Anterior cingulate cortex (tissue), 58 donors: ENCODE measurements at places on chromosomes 12 and 14.

DNA sequence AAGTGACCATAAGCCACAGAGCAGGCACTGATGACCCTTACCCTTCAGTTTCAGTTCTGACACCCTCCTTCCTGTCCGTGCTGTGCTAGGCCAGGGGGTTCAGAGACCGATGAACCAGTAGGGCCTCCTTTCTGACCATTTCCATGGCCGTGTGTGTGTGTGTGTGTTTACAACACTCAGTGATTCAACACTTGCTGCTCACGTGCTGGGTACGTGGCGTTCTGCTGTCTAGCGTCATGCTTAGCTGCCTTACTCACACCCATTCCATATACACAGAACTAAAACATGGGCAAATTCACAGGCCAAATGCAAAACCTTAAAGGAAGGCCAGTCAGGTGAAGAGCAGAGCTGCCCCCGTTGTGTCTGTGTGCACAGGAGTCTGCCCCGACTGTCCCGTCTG lies 67.5 kb downstream of the DNAH10 start:
- no peak for DNase-seq

DNA sequence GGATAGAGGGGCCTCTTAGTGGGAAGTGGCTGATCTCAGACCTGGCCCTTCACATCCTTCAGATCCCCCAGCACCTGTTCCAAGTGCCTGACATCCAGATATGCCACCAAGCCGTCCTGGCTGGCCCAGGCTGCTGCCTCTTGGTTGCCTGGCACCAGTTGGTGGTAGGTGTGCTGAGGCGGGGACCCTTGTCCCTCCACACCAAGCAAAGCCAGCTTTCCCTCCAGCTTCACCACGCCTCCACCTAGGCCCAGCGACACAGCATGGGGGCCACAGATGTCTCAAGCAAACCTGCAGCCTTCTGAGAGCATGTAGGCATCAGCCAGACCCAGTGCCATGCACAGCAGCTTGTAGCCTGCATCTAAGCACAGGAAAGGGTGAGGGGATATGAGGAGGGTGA lies 3.5 kb upstream of the CD63 start:
- no peak for DNase-seq

DNA sequence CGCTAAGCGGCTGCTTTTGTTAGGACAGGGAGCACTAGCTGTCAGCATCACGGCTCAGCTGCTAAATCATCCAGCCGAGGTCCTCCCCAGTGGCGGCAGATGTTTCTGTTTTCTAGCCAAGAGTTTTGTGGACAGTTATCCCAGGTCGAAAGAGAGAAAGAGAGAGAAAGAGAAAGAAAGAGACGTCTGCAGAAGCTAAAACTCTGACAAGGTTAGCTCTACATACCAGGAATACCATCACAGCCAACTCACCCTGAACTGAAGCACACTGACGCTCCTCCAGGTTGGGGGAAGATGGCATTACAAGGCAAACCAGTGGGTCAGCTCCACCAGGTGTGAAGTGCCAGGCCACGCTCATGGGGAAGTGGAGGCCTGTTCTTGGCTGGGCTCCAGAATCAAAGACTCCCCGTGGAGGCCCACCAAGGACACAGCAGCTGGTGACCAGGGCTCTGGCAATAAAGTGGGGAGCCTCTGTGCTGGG lies 64.9 kb upstream of the DICER1 start:
- DNase-seq, result no peak

GRCh38 chr14:63788011-63788933 lies 60.4 kb upstream of the SGPP1 start:
- DNase-seq, result no peak

- no peak for DNase-seq
These were observed 19.3 kb downstream of the CYP46A1 start for GRCh38 chr14:99703381-99703780.

DNA sequence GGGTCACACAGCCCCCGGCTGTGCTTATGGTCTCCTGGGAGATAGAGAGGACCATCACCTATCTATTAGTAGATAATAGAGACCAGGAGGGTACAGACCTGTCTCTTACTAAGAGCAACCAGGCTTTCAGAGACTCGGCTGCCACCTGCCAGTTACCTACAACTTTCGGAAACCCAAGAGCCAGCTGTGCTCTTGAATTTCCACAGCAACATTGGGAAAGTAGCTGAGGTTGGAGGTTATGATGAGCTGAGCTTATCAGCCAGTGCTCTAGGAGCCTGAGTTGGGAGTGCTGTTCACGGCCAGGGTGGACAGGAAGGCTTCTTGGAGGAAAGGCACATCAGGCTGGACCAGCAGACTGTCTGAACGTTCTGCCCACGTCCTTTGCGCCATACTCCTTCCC lies 67.6 kb downstream of the RIN3 start:
- no peak for DNase-seq

DNA sequence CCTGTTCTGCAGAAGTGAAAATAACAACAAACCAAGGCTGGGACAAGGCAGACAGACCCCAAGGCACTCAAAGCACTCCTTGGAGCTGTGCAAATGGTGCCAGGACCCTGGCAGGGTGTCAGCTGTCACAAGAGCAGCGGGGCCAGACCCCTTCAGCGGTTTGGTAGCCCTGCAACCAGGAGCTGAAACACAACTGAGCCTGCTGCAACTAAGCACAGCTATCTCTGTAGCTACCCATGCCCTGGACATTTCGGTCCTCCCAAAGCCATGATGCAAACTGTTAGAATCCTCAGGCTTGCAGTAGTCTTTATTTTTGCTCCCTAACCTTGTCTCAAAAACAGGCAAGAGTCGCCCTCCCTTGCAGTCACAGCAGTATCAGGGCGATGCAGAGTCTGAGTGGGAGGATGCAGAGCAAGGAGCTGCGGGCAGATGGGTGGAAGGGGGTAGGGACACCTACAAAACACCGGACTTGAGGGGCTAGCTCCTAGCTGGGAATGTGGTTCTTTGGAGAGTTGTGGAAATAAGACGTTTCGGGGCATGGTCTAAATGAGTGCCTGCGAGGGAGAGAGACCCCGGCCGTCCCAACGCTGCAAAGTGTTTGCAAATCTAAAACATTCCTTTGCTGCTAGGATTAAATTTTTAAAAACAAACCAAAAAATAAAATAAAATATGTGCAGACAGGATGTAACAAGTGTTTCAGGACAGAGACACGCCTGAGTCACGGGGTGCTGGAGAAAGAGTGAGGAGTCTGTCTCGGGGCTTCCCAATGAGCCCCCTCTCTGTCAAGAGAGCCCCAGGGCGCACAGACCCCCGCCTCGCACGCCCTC lies 1.0 kb downstream of the NUAK1 start:
- peak; percentile 23 for DNase-seq

DNA sequence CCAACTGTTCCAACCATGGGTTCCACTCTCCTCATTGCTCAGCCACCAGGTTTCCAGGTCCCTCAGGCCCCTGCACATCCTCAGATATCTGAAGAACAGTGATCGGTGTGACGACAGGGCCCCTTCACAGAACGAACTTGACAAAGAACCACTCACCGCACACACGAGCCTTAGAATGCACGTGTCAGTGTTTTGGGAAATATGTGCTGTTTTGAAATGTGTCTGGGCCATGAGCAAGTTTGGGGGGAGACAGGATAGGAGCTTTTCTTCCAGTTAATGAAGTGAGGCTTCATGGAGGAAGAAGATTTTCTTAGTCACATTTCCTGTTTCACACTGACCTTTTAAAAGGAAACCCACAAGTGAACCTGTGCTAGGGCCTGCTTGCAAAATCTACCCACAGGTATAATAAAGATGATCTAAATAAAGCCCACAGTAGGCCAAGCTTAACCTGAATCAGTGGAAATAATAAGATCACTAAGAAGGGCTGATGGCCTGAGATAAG lies 58.6 kb downstream of the ZFP36L1 start:
- no peak for DNase-seq

DNA sequence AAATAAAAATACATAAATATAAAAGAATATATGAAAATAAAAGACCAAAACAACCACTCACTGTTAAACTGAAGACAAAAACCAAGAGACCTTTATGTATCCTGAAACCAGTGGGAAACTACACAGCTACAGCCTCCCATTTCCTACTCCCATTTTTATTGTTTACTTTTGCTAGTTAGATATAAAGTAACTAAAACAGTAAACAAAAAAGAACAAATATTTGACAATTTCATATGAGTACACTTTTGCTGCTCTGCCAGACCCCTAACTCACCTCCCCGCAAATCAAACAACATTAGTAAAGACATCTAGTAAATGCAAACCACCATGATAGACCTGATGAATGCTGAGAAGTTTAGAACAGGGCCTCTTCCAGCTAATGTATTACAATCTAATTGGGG lies 97.1 kb downstream of the BCL2L14 start:
- no peak for DNase-seq

- no peak for DNase-seq
These were observed 30.9 kb downstream of the ABCB9 start for GRCh38 chr12:122935318-122935717.

DNA sequence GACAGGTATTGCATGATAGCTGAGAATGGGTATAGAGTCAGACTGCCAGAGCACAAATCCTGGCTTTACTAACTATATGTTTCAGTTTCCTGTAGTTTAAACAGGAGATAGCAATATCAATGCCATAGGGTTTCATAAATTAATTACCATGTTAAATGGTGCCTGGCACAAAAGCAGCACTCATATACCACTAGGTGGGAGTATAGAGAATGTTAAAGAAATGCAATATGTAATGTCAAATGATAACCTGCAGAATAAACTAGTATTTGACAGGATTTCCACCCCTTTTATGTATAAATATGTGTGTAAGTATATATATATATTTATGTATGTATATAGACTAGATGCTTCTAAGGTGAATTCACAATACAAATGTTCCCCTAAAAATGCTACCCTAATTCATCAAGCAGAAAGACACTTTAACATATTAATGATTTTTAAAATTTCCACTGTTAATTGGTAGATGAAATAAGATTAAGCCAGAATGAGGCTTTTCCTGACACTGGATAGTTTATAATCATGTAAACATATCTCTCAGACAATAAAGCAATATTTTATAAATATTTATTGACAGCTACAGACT lies 8.6 kb downstream of the WDR89 start:
- DNase-seq, result no peak
